Fibroblast of mammary gland (primary cell): ENCODE measurements at places on chromosomes 7 and 10.

DNA sequence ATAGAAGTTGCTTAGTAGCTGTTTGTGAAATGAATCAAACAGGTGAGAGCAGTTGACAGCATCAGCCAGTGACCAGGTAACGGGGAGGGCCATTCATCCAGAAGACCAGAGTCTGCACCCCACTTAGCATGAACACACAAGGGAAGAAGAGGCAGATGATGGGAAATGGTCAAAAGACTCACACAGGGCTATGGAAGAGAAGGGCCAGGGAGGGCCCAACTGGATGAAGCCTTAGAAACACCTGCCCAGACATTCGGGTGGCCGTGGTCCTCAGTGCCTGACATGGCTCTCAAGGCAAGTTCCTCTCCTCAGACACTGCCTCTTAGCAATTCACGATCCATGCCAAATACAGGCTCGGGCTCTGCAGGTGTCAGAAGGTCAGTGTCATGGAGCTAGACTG is 354.1 kb downstream of the TCERG1L start:
- DNase-seq, result no peak

DNA sequence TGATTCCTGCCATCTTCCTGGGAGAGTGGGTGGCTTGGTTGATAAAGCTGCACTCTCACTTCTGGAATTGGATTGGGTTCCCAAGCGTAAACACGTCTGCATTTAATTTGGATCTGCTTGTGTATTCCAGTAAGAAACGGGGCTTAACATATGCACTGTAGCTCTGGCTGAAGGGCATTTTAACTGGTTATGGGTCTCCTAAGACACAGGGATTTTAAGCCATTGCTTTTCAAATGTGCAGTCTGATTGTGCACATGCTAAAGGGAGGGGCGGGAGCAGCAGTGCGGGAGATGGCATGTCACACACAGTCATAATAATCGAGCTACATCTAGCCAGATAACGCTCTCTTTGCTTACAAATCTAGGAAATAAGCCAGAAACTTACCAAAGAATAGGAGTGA is 247.3 kb upstream of the LYZL1 start:
- no peak for DNase-seq

GRCh38 chr10:103986360-103986759 is 19.4 kb downstream of the SLK start:
- no peak for DNase-seq

- DNase-seq, result peak; percentile 50
These were observed 3.8 kb upstream of the NRCAM start for GRCh38 chr7:108459922-108460551.

GRCh38 chr7:33743594-33743993 is 161.7 kb upstream of the BMPER start:
- DNase-seq, result peak; percentile 93

DNA sequence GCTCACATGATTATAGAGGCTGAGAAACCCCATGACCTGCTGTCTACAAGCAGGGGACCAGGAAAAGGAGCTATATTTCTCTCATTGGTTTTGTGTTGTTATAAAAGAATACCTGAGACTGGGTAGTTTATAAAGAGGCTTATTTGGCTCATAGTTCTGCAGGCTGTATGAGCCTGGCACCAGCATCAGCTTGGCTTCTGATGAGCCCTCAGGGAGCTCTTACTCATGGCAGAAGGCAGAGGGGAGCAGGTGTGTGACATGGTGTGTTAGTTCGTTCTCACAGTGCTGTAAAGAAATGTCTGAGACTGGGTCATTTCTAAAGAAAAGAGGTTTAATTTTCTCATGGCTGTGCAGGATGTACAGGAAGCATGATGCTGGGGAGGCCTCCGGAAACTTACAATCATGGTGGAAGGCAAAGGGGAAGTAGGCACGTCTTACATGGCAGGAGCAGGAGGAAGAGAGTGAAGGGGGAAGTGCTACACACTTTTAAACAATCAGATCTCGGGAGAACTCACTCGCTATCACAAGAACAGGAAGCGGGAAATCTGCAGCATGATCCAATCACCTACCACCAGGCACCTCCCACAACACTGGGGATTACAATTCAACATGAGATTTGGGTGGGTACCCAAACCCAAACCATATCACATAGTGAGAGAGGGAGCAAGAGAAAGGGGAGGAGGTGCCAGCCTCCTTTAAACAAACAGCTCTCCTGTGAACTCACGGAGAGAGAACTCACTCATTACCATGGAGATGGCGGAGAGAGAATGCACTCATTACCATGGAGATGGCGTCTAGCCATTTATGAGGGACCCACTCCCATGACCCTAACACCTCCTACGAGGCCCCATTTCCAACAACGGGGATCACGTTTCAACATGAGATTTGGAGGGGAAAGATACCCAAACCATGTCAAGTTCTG is 133.4 kb downstream of the JCAD start:
- DNase-seq, result no peak

DNA sequence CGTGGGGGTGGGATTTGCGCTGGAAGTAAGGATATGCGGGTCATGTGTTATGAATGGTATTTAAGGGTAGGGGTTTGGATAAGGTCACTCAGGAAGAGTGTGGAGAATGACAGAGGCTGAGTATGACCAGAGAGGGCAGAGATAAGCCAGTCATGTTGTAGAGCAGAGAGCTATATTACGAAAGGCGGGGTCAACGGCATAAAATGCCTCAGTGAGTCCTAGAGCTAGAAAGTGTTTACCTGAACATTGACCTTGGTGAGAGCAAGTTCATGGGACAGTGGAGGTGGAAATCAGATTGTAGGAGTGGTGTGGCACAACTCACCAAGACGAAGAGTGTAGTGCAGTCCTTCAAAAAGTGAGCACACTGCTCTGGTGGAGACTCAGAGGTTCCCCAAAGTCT is 13.8 kb downstream of the LMOD2 start:
- DNase-seq, result no peak

- DNase-seq, result no peak
These were observed 99.4 kb downstream of the WDFY4 start for GRCh38 chr10:48784031-48784430.

- DNase-seq, result no peak
These were observed 28.8 kb downstream of the ITGB8 start for GRCh38 chr7:20359341-20359963.

DNA sequence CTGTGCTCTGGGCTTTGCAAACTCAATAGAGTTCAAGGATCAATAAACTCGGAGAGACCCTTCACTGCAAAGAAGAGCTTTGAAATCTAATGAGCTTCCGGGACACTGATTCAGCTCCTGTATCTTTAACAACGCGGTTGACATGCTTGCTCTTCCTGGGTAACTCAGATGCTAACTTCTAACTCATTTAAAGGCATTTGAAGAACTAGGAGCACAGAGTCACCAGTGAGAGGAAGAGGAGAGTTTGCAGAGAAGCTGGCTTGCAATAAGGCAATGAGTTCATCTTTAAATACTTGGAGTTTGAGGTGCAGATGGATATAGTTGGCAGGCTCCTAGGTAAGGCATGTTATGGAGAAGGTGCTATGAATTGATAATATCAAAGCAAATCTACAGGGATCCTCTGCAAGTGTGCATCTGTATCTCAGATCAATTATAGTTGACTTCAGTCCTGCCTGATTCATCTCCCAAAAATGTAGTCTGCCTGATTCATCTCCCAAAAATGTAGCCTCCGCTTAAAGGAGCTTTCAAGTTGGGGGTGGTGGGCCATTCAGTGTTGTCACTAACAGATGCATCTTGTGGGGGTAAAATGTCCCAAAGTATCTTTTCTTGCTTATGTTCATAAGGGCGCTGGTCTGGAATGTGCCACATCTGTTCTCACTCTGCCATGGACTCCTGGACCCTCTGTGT is 182.5 kb upstream of the PRSS58 start:
- peak; percentile 77 for DNase-seq

DNA sequence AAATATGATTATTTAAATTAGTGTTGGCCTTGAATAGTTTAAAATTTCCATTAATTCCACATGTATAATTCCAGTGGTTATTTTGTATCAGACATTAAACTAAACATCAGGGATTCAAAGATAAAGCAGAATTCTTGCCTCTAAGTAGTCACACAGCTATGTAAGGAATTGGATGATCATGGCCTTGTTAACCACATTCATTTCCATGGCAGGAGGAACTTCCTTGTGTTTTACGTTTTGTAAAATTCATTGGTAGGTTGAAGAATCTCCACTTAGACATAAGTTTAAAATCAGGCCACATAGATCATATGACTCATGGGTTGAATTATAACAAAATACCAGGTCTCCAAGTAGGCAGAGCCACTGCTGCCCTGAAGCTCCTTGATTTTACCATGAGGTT is 289.7 kb downstream of the PLXDC2 start:
- DNase-seq, result peak; percentile 7

- DNase-seq, result no peak
These were observed 24.9 kb upstream of the GIMAP7 start for GRCh38 chr7:150489782-150490181.

DNA sequence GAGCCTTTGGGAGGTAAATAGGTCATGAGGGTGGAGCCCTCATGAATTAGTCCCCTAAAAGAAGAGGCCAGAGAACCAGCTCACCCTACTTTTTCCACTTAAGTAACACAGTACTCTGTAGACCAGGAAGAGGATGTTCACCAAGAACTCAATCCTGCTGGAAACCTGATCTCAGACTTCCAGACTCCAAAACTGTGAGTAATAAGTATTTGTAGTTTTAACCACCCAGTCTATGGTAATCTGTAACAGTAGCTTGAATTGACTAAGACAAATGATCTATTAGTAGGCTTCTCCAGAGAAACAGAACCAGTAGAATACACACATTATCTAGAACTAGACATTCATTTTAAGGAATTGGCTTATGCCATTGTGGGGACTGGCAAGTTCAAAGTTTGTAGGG is 51.5 kb downstream of the ANKMY2 start:
- peak; percentile 58 for DNase-seq

DNA sequence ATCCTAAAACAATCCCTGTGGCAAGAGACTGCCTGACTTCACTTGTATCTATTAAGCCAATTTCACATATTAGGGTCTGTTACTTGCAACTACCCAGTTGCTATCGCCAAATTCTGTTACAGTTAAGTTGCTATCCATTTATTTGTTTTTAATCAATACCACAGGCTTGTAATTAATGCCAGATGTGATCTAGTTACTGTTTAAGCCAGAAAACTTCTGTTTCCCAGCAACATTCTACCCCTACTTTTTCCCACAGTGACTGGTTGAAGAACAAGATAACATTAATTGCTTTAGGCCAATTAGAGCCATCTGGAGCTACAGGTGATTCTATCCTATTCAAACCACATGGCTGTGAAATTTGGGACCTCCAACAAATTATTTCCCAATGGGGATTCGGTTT is 131.3 kb downstream of the ALOX5 start:
- DNase-seq, result peak; percentile 19

DNA sequence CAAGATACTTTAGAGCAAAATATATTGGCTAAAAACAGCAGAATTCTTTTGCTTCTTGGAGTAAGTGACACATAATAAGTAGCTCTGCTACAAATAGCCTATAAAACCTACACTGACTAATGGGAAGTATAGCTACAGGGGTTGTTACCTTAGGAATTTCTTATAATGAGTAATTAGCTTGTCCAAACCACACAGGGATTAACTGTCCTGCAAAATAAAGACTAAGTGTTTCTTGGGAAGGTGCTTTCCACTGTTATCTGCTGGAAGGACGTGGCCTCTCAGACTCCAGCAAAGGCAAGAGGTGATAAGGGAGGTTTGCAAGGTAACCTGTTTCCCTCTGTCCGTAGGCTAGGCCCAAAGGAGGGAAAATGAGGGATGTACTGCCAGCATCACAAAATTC is 302.4 kb downstream of the DOCK4 start:
- no peak for DNase-seq

DNA sequence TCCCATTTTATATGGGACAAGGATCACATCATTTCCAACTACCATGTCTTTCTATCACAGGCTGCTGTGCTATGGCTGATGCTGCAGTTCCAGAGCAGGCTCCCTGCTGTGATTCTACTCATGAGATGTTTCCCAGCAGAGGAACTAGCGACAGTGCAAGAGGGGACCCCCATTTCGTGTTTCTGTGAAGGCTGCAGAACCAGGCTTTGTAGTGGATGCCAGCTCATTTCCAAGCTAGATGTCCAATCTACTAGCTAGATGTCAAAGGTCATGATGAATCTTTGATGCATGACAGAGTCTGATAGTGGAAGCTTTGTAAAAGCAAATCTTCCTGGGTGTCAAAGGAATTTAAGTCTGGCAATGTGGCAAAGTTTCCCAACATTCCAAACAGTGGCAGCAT is 21.2 kb upstream of the MYO3A start:
- no peak for DNase-seq

DNA sequence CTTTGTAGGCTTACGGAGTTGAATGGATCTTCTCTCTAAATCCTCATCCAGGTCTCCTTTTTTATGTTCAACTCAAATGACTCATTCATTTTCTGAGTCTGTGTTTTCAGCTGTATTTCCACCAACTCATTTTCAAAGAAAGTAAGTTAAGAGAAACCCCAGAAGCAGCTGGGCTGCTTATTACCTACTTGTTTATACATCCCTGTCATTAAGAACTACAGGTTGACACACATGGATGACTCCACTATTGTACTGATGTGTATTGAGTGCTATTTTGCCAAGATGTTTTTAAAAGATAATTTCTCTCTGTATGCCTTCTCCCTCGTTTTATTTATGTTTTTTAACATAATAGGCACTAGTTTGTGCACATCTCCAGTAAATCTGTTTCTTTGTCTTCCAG is 41.9 kb downstream of the DGKI start:
- DNase-seq, result no peak

GRCh38 chr10:24152270-24152669 is 56.7 kb upstream of the KIAA1217 start:
- DNase-seq, result no peak

DNA sequence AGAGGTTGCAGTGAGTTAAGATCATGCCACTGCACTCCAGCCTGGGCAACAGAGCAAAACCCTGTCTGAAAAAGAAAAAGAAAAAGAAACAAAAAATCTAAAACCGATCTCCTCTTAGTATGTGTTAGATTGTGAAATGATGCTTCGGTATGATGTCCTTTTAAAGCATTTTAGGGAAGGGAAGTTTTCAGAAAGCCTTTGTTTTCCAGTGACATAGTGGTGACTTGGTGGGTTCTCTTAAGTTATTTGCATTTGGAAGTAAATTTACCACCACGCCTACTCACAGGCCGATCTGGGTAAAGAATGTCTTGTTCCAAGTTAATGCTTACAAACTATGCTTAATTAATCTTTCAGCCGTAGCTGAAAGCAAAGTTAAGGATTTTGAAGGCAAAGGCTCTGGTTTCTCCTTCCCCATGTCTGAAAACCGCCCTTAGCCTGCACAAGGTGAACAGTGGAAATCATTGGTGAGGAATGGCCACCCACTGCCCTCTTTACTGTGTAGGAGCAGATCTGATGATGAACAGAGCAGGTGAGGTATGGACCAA is 10.7 kb downstream of the MTURN start:
- DNase-seq, result no peak

- no peak for DNase-seq
These were observed 4.7 kb downstream of the C10orf71 start for GRCh38 chr10:49303711-49304110.
